ENCODE measurements at places on chromosomes 13 and 19.
A peak's percentile ranks its signal among the peaks of the same experiment; 100 is the strongest.

- peak; percentile 34 for DNase-seq
These were observed 8.1 kb downstream of the NKPD1 start for GRCh38 chr19:45152504-45153338.

DNA sequence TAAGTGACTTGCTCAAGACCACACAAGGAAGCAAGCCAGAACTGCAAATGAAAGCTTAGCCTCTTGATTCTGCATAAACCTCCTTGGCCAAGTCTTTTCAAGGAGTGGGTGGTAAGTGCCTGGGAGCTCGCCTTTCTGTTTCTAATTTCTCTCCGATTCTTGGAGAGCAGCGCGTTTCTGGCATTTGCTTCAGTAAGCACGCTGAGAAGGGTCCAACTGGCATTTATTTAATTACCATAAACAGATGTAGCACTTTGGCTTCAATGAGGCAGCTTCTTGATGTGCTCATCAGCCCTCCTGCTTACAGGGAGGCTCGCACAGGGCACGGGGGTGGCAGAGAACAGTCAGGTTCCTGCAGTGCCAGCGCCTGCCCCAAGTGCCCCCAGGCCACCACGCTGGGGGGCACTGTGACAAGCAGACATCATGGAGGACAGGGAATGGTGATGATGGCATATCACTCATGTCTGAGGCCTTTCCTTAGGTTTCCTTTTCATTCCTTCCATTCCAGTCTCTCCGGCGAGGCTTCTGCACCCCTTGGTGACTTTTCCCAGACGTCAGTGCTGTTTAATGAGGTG lies 13.3 kb downstream of the SIAH3 start:
- DNase-seq = no peak

DNA sequence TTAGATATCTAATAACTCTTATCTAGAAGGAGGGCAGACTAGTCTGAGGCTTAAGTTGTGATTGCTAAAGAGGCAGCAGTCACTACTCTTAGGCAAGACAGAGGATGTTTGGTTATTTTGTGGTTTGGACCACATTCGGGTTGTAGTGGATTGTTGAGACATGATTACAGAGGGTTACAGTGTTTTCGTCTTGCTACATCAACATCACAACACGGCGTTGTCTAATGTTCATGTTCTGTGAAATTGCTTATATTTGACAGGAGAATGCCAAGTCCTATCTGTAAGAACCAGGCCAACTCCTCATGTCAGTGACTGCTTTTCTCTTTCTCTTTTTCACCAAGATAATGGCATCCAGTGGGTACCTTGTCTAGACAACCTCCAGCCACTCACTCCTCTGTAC lies 16.8 kb upstream of the TM9SF2 start:
- DNase-seq = no peak

DNA sequence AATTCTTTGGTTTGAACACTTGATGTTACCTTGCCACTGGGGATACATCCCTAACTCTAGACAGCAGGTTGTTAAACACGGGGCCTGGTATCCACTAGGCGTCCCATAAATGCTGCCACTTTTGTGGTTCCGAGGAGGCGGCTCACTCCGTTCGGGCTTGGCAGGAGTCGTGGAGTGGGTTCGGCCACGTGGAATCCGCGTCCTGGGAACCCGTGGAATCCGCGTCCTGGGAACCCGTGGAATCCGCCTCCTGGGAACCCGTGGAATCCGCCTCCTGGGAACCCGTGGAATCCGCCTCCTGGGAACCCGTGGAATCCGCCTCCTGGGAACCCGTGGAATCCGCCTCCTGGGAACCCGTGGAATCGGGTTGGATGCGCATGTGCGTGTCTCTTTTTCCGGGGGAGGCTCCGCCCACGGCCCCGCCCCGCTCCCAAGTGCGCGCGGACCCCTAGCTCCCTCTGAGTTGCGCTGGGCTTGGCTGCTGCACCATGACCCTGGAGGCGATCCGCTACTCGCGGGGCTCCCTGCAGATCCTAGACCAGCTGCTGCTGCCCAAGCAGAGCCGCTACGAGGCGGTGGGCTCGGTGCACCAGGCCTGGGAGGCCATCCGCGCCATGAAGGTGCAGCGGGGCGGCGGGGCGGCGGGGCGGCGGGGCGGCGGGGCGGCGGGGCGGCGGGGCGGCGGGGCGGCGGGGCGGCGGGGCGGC lies at the start of gene MRI1:
Gene MRI1 (plus strand): TSS at position 422 of the 707 bp plus-strand sequence. CDS start 67 bp downstream, at position 489.
- peak; percentile 59 for DNase-seq

- no peak for DNase-seq
These were observed 10.3 kb downstream of the ZNF558 start for GRCh38 chr19:8821748-8822241.

- no peak for DNase-seq
These were observed 9.7 kb upstream of the DPRX start for GRCh38 chr19:53621885-53622740.

DNA sequence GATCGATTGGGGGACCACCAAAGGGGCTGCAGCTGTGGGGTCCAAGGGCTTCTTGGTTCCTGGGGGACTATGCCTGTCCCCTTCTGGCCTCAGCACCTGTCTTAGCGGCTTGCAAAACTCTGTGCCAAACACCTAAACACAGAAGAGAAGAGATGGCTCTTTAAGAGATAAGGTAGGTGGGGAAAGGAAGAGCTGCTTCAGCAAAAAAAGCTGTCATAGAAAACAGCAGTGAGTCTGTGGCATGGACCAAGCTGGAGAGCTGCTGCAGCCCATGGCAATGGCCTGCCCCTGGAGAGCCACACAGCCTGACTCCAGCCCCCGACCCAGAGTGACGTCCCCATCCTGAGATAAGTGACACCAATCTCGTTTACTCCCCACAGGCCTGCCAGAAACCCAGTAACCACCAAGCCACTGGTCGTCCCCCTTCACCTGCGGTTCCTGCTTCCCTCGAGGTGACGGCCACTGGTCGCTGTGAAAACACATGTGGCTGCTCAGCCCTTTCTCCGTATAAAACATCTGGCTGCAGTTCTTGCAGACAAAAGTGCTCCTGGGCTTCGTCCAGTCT lies 25.0 kb upstream of the NAPA start:
- no peak for DNase-seq

DNA sequence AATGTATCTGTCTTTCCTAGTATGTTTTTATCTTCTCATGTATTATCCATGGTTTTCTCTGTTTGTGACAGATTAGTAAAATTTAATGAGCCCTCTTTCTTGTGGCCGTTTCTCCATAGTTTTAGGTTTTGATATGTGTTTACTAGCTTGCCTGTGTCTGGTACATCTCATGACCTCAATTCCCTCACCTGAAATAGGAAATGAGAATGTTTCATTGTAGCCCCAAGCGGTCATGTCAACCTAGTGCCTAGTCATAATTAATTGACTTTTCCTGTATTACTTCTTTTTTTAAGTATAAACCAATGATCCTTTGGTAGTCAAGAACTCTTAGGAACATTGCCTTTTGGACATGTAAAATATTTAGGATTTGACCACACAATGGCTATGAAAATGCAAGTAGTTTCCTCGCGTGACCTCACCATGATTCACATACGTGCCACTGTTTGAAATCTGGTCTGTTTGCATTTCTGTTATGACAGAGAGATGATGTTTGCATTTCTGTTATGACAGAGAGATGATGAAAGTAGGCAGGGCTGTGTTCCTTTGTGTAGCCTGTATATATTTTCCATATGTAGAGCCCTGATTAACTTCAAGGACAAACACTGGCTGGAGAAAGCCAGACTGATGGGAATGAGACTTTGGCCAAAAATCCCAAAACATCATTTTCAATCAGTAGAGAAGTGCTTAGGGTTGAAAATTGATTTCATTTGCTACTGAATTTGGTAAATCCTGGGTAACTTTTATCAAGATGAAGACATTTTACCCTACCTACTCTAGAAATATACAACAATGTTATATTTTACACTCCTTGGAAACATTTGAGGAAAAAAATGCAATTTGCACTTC lies 104.8 kb downstream of the TNFRSF19 start:
- no peak for DNase-seq

All from stimulated activated CD4-positive, alpha-beta T cell treated with anti-CD3 and anti-CD28 coated beads, Interleukin-4, amount 100 ng/mL, for 4 hours (primary cell).